ENCODE measurements at places on chromosomes 4 and X. TPM values are rescaled to one million over a fixed set of nuclear protein-coding genes. Genes with fewer than 3 reads are reported as not detected.
A peak's percentile ranks its signal among the peaks of the same experiment; 100 is the strongest.

DNA sequence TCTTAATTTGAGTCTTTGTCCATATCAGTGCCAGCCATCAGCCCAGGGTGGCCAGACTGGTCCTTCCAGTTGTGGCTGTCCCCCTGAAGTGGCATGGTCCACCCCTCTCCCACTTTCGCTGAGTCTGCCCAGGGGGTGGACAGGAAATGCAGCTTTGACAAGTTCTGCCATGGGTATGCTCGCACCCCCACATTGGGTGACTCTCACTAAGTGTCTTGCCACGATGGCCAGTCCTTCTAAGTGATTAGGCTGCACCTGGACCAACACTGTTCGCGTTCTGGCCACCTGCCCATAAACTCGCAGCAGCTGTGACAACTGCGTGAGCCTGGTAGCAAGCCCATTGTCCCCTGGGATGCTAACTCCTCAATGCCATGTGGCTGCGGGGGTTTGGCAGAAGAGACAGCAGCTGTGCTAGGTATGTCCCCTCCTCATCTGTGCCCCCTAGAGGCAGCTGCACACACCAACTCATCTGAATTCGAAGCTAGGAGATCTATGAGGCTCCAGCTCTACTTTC is 10.0 kb upstream of the LNX1 start:
- no peaks in the 10 kb centered on the region for H3K27me3 ChIP-seq
- DNase-seq = no peak
- no peaks in the 10 kb centered on the region for H3K4me1 ChIP-seq
- H3K27ac ChIP-seq = no peak overlapping the region
- no peaks in the 10 kb centered on the region for H3K36me3 ChIP-seq

- H3K27ac ChIP-seq = no peak overlapping the region
- no peak for DNase-seq
- no peaks in the 10 kb centered on the region for H3K36me3 ChIP-seq
- no peak overlapping the region for H3K4me3 ChIP-seq
- H3K27me3 ChIP-seq = no peaks in the 10 kb centered on the region
- H3K4me1 ChIP-seq = no peaks in the 10 kb centered on the region
These were observed 213.5 kb upstream of the TAPT1 start for GRCh38 chr4:16439768-16440167.

GRCh38 chr4:67104145-67104544 is 441.2 kb downstream of the CENPC start:
- H3K36me3 ChIP-seq = no peaks in the 10 kb centered on the region
- no peak for DNase-seq
- H3K27me3 ChIP-seq = no peaks in the 10 kb centered on the region
- H3K27ac ChIP-seq = no peak overlapping the region

GRCh38 chr4:69122476-69122875 is 26.2 kb downstream of the UGT2B7 start:
- no peak for DNase-seq
- no peak overlapping the region for H3K27ac ChIP-seq
- no peaks in the 10 kb centered on the region for H3K36me3 ChIP-seq

DNA sequence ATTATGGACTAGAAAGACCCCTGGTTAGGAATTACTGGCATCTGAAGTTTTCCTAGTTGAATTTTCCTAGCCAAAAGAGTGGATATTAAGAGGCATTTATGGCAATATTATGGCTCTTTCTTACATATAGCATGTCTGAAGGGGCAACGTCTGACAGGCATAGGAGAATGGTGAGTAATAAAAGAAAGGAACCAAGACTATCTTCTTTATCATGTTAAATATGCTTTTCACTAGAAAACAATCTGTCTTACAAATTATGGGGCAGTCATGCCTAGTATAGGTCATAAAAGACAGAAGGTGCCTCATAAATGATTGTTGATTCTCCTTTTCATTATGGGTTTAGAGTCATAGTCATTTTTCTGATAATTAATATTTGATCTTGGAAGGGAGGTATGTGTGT is 431.1 kb upstream of the HTR2C start:
- DNase-seq = no peak
- no peak overlapping the region for H3K4me3 ChIP-seq
- H3K36me3 ChIP-seq = no peaks in the 10 kb centered on the region
- H3K27me3 ChIP-seq = no peaks in the 10 kb centered on the region
- H3K4me1 ChIP-seq = no peaks in the 10 kb centered on the region

DNA sequence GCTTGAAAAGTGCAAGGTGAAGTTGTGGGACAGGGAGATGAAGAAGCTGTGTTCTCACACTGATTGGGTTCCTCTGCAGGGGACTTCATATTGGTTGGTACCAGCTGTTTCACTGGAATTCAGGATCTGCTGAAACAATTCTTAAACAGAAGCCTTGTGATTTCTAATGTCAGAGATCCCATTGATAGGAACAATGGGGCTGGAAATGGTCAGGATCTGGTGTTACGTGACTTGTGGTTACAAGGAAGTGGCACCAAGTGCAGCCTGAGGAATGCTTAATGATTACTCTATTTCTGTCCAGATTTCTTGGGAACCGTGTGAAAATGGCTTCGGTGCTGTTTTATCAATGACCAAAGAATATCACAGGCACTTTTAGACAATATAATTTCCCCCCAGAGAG is 68.1 kb downstream of the MOSPD2 start:
- H3K4me1 ChIP-seq = no peaks in the 10 kb centered on the region
- no peak overlapping the region for H3K4me3 ChIP-seq
- H3K27ac ChIP-seq = no peak overlapping the region
- DNase-seq = no peak
- peaks cover 4% of the 10 kb centered on the region for H3K27me3 ChIP-seq

DNA sequence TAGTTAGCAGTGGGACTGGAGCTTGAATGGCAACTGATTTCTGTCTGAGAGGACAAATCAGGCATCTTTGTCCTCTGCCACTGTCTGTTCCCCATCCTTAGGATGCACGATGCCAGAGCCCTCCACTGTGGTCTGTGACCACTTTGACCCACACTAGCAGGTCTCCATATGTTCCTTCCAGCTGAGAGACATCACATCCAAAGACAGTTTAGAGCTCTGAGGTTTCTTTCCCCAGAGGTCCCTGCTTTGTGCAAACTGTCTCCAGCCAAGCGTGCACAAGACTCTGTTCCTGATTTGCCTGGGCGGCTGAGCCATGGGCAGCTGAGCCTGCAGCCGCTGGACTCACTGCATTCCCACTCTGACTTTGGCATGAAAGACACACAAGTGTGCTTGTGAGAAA is 98.0 kb downstream of the PTTG2 start:
- peaks cover 16% of the 10 kb centered on the region for H3K4me1 ChIP-seq
- peaks cover 25% of the 10 kb centered on the region for H3K36me3 ChIP-seq
- H3K27me3 ChIP-seq = no peaks in the 10 kb centered on the region
- no peak for DNase-seq
- no peak overlapping the region for H3K4me3 ChIP-seq

DNA sequence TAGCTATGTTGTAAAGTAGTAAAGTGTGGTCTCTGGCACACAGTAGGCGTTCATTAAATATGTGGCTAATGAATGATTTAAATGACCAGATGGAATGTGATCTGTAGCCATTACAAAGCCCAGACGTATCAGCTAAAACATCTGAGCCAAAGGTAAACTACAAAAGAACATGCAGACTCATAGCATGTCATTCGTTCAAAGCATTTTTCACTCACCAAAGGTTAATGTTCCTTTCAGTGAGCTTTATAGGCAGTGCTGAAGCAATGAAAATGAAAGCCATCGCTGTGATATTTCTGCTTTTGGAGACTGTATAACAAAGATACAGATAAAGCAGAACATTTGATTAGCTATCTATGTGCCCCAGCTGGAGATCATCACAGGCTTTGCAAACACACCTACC is 50.5 kb downstream of the F9 start:
- DNase-seq = no peak
- no peak overlapping the region for H3K4me3 ChIP-seq
- H3K4me1 ChIP-seq = no peaks in the 10 kb centered on the region
- H3K27me3 ChIP-seq = no peaks in the 10 kb centered on the region
- H3K27ac ChIP-seq = no peak overlapping the region

DNA sequence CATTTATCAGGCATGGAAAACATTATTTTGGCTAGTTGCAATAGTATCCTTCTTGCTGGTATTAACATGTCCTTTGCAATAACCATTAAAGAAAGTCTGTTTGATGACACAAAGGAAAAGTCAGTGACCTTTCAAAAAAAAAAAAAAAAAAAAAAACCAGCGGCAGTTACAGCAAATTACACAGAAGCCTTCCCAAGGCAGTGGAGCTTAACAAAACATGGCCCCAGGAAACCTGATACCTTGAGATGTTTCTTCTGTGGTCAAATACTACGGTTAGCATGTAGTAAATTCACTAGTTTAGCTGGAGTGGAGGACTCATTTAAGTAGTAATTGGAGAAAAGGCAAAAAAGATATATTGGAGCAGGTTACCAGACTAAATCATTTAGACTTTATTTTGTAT is 359.1 kb downstream of the DACH2 start:
- H3K4me1 ChIP-seq = no peaks in the 10 kb centered on the region
- no peaks in the 10 kb centered on the region for H3K36me3 ChIP-seq

DNA sequence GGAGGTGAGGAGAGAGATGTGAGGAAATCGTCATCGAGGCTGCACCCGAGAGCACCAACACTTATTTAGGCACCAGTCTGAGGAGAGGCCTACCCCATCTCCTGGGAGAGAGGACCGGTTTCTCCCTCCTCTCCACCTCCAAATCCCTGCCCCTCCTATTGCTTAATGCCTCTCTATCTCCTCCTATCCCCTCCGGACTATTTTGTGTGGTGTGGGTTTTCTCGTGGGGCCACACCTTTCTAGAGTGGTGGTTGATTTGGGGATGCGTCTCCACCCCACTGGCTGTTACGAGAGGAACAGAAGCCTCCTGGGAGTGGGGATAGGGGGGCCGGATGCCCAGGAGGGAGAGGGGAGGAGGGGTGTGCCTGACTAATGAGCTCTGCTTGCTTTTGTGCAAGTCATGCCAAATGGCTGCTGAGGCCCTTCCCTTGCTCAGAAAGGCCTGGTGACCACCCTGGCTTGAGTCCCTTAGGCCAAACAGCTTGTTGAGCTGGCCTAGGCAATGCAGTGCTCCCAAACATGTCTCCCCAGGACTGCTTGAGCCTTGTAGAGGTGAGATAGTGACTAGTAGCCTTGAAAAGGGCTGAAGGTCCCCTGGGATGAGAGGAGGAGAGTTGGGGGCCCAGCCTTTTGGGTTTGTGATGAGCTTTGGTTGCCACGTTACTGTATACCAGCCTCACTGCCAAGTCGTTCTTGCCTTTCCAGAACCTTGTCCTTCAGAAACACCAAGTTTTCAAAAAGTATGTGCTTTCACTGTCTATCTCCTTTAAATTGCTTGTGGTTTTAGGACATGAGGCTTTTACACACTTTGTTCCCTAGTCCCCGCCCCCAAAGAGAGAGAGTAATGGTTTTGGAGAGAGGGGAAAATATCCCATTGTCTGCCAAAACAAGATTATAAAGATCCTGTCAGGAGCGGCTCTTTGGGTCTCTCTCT is 1.2 kb downstream of the MSN start:
- no peaks in the 10 kb centered on the region for H3K27me3 ChIP-seq
- H3K4me3 ChIP-seq = peak overlapping the region; percentile 98
- DNase-seq = peak; percentile 51
- peak overlapping the region; percentile 97 for H3K27ac ChIP-seq

ARMCX5 gene
- total RNA-seq = 6.2 TPM

MAGEA8 gene
- not detected for total RNA-seq

RAP2C gene
- total RNA-seq = 37.6 TPM

MXRA5 gene
- not detected for total RNA-seq

All from activated T-helper 1 cell treated with anti-CD3 and anti-CD28 coated beads, Interleukin-12 subunit alpha, Interleukin-12 subunit beta, Interleukin-2, Interleukin-4 antibody, amounts not matched to agents 30 ng/mL and 10 ng/mL and 1 ng/mL, durations not matched to agents 14 hours and 24 hours and 36 hours (primary cell).